ENCODE measurements at places on chromosomes 5 and 9. TPM values are rescaled to one million over a fixed set of nuclear protein-coding genes. Genes with fewer than 3 reads are reported as not detected.

PCDH12 gene
- not detected for total RNA-seq

MARVELD2 gene
- 0.13 TPM for total RNA-seq

WNK2 gene
- total RNA-seq, result not detected

KIF27 gene
- total RNA-seq, result 0.34 TPM

CDH12 gene
- total RNA-seq, result not detected

SYK gene
- total RNA-seq, result not detected

STPG3 gene
- not detected for total RNA-seq

CCL28 gene
- 0.18 TPM for total RNA-seq

MAN2A1 gene
- 112 TPM for total RNA-seq

MARCHF11 gene
- not detected for total RNA-seq

PCDHB13 gene
- total RNA-seq, result 1.3 TPM

TRIM36 gene
- total RNA-seq, result 0.22 TPM

SV2C gene
- not detected for total RNA-seq

MARCOL gene
- not detected for total RNA-seq

C5orf15 gene
- total RNA-seq, result 198 TPM

CCDC152 gene
- not detected for total RNA-seq

EGFLAM gene
- 0.08 TPM for total RNA-seq

F2RL1 gene
- total RNA-seq, result 0.41 TPM

MYOT gene
- not detected for total RNA-seq

OCLN gene
- total RNA-seq, result 45.6 TPM

PRR7 gene
- 12.6 TPM for total RNA-seq

SLC22A4 gene
- total RNA-seq, result 4.4 TPM

DMGDH gene
- not detected for total RNA-seq

ADAMTS16 gene
- 7.5 TPM for total RNA-seq

DOCK2 gene
- total RNA-seq, result 3.5 TPM

PCDH1 gene
- total RNA-seq, result not detected

SLC12A2 gene
- total RNA-seq, result 91.4 TPM

PGM5 gene
- 0.03 TPM for total RNA-seq

PARP8 gene
- 4.5 TPM for total RNA-seq

ENG gene
- total RNA-seq, result 8.7 TPM

DBH gene
- not detected for total RNA-seq

FLT4 gene
- total RNA-seq, result not detected

NEURL1B gene
- 15.4 TPM for total RNA-seq

NNT gene
- total RNA-seq, result 108 TPM

FBXL7 gene
- 14.6 TPM for total RNA-seq
